ENCODE measurements at places on chromosomes 7 and 10. TPM values are rescaled to one million over a fixed set of nuclear protein-coding genes. Genes with fewer than 3 reads are reported as not detected.

The ZNRF2 gene
- 15.1 TPM for total RNA-seq

The FAM221A gene
- total RNA-seq = 5.4 TPM

The TEX36 gene
- total RNA-seq = not detected

The GPER1 gene
- not detected for total RNA-seq

The GIMAP6 gene
- total RNA-seq = 88.9 TPM

The PANK1 gene
- 6.4 TPM for total RNA-seq
